ENCODE measurements at places on chromosomes 5 and 9.

GRCh38 chr9:127520941-127521918 lies 69.9 kb downstream of the LRSAM1 start:
- no peak for DNase-seq

GRCh38 chr5:110362261-110362660 lies 364.2 kb downstream of the TMEM232 start:
- DNase-seq, result no peak

- peak; percentile 67 for DNase-seq
Measured at GRCh38 chr9:134475011-134475790, 148.9 kb downstream of the RXRA start.

- no peak for DNase-seq
Measured at GRCh38 chr9:99515895-99516656, 294.0 kb downstream of the SEC61B start.

- peak; percentile 23 for DNase-seq
Measured at GRCh38 chr5:168987543-168988300, 313.2 kb downstream of the SLIT3 start.

- no peak for DNase-seq
Measured at GRCh38 chr5:35735718-35736117, 118.1 kb downstream of the SPEF2 start.

DNA sequence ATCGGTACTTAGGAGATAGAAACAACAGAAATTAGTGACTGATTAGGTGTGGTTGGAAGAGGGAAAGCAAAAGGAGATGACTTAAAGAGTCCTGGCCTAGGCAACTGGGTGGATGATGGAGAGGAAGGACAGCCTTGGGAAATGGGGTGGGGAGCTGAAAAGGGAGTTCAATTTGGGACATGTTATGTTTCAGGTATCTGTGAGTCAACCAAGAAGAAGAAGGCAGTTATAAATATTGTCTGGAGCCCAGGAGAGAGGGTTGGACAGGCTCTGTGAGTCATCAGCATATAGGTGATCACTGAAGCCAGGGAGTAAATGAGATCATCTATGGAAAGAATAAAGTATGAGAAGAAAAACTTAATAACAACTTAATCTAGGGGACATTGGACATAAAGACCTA lies 357.7 kb downstream of the NPR3 start:
- DNase-seq, result no peak

GRCh38 chr5:38789134-38789533 lies 56.7 kb upstream of the OSMR start:
- DNase-seq, result no peak

DNA sequence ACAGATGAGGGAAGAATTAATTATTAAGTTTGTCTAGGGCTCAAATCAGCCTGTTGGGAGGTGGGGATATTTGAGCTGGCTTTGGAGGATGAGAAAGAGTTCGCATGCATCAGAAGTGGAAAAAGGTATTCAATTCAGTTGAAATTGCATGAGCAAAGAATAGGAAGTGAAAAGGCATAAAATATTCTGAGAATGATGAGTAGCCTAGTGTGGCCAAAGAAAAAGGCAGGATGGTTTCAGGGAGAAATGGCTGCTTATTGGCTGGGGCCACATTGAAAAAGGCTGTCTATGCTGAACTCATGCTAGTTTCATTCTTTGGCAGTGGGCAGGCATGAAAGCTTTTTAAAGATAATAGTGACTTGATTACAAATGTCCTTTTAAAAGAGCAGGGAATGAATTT lies 235.4 kb upstream of the RIOK2 start:
- DNase-seq, result no peak

DNA sequence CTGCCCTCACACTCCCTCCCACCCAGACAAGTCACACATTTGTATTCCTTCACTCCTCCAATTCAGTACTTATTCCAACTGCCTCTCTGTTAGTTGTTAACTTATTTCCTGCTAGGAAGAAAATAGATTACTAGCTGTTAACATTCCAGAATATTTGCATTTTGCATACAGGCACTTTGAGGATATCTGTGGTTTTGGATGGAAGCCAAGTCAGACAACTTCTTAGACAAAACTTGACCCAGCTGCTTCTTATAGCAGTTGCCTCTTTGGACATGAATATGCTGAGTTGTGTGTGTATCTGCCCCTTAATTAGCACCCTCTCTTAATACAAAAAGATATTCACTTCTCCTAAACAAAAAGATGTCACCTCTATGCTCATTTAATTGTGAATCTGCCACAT lies 1280.6 kb upstream of the ACO1 start:
- no peak for DNase-seq

- DNase-seq, result no peak
Measured at GRCh38 chr9:89448821-89449220, 49.1 kb downstream of the SEMA4D start.

DNA sequence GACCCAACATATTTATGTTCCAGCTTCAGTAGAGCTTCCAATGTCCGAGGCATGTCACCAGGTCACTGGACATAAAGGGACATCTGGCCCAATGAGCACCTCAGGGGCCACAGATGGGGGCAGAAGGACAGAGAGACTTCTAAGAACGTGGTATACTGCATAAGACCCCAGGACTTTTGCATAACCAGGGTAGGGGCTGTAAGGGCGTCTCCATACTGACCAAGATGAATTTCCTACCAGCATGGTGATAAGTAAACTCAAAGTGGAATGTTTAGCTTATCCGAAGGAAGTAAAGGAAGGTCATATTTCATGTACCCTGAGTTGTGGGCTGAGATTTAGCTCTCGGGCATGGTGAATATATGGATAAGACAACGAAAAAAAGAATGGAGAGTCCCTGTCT lies 17.5 kb upstream of the COL27A1 start:
- no peak for DNase-seq

GRCh38 chr5:164119806-164120447 lies 614.5 kb downstream of the MAT2B start:
- no peak for DNase-seq

- DNase-seq, result no peak
Measured at GRCh38 chr5:151810449-151810848, 38.7 kb downstream of the G3BP1 start.

DNA sequence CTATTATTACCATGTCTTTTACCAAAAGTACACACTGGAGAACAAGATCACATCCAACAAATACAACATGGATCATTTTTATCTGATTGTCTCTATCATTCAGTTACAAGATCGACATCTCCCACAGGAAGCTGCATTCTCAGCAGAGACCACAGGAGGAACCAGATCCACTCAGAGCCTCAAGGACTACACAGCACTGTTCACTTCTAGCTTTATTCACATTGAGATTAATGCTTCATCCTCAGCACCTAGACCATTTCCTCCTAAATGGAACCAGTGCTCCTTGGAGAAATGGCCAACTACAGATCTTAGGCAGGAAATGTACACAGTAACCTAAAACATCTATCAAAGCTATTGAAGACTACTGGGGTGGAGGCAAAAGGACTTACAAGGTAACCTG lies 13.3 kb upstream of the C5orf15 start:
- DNase-seq, result no peak

DNA sequence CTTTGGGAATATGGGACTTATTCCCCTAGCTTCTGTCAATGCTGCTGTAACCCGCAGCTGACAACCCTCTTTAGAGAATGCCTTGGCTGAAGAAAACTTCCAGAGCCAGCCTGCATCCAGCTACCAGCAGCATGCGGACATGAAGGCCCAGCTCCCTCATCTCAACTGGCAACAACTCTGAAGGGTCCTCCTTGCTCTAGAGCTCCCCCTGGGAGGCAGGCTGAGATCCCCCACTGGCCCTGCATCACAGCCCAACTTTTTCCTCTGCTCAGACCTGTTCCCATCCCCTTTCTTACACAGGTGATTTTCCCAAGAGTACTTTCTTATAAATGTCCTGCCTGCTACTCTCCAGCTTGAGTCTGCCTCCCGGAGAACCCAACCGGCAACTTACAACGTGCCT lies 18.7 kb upstream of the WNT8A start:
- DNase-seq, result no peak

- no peak for DNase-seq
Measured at GRCh38 chr5:83388608-83389007, 82.9 kb upstream of the VCAN start.

GRCh38 chr5:34898258-34898895 lies 16.9 kb downstream of the RAD1 start:
- peak; percentile 41 for DNase-seq

DNA sequence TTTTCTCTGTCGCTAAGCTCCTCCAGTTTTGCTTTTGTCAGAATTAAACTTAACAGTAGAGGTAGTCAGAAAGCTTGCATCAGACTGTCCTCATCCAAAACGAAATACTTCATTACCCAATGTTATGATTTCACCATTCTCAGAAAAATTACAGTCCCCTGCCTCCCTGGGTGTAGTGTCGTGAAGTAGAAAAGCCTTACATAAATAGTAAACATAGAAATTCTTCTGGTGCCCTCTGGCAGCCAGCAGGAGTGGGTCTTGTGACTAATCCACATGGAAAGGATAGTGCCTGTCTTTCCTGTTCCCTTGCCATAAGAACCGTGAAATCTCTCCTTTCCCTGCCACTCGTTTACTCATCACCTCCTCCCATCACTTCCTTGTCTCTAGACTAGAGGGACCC lies 230.6 kb downstream of the GNA14 start:
- peak; percentile 73 for DNase-seq

DNA sequence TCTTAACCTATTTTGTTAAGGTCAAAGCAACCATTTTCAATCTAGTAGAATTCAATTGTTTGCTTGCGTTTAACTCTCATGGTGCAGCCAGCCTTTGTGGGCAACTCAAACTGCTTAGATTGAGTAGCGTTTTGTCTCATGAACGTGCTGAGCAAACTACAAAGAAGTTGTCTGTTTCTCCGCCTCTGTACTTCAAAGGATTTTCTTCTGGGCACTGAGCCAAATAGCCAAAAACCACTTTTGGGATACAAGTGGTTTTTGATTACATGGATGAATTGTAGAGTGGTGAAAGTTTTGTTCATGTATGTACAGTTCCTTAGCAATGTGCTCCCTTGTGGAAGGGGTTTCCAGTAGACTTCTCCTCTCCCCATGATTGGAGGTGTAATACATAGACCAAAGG lies 122.9 kb downstream of the CFAP90 start:
- no peak for DNase-seq

GRCh38 chr9:35488021-35488420 lies 1.9 kb upstream of the RUSC2 start:
- peak; percentile 63 for DNase-seq

GRCh38 chr9:137607141-137607857 lies 1.8 kb downstream of the ARRDC1 start:
- DNase-seq, result no peak

- DNase-seq, result no peak
Measured at GRCh38 chr9:131282688-131283422, 6.5 kb upstream of the FAM78A start.

DNA sequence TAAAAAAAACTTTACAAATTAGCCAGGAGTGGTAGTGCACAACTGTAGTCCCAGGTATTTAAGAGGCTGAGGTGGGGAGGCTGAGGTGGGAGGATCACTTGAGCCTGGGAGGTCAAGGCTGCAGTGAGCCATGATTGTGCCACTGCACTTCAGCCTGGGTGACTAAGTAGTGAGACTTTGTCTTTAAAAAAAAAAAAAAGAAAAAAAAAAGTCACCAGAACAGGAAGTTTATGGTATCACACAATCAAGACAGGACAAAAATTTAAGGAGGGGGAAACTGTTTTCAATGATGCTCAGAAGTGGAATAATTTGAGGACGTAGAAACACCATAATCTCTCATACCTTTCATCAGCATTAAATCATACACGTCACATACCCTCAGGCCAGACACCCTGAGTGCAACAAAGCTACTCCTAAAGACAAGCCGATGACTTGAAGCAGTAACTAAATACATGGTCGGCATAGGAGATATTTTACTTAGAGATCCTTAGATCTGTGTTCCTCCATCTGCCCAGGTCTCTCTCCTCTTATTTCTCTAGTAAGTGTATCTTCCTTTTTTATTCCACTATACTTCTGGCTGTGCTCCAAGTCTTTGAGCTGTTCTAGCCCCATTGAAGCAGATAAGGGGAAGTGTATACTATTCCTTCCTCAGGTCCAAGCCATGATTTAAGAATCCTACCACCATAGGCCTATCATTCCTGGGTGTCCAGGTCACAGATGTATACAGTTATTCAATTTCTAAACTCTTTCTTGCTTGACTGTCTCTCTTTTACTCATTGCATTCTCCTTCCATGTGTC lies 91.3 kb upstream of the APC start:
- DNase-seq, result no peak

DNA sequence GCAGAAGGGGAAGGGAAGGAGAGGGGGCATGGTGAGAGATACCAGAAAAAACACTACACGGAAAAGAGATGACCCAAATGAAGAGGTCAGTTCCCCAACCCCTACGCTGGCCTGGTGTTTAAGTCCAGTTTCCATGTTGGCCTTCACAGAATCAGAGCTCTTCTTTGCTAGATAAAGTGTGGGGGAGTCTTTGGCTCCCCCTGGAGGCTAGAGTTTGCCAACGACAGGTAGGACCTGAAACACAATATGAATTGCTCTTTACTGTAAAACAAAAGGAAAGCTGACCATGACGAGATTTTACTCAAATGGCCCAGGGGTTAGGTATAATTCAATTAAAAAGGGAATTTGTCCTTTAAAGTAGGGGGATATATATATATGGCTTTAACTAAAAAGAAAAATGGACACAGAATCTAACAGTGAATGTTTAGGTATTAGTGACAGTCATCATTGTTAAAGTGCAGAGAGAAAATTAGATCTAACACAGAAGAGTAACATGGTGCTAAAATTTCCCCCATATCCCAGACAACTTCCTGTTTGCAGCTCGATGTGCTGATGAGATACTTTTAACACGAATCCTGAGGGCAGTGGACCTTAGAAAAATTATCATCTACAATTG lies 92.0 kb downstream of the SV2C start:
- DNase-seq, result no peak

DNA sequence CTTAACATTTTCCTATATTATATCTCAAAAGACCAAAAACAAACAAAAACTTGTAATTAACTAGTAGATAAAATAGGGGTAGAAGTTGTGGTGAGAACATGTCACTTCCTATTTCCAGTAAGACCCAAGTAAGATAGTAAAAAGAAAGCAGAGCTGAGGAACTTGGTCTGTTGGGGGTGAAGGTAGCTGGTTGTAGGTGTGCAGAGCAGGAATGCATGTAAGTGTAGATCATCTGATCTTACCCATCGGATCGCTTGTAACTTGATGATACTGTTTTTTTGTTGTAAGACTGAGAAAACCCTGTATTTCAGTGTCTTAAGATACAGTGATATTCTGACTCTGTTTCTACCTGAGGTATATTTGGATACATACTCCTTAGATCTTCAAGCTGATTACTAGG lies 5.7 kb downstream of the SRP19 start:
- no peak for DNase-seq

- DNase-seq, result peak; percentile 20
Measured at GRCh38 chr5:32916648-32917047, 205.5 kb downstream of the NPR3 start.

DNA sequence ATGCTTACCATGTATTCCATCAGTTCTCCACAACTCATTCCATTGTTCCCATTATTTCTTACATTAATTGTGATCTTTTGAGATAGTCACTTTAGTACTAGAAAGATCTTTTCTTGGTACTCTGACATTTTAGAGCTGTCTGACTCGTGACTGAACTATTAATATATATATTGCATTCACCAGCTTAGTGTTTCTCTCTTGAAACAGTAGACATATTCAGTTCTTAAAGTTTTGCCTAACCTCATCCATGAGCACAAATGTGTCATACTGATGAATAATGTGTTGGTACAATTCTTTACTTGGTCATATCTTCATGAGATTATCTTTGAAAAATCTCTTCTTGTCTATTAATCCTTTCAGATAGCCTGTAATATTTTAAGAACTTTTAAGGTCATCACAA lies 74.3 kb downstream of the NLN start:
- no peak for DNase-seq

- DNase-seq, result no peak
Measured at GRCh38 chr5:56071470-56071869, 76.7 kb upstream of the IL6ST start.

- no peak for DNase-seq
Measured at GRCh38 chr5:127451096-127451495, 66.3 kb upstream of the PRRC1 start.
